ENCODE measurements at places on chromosomes 1 and 21. TPM values are rescaled to one million over a fixed set of nuclear protein-coding genes. Genes with fewer than 3 reads are reported as not detected.

DNA sequence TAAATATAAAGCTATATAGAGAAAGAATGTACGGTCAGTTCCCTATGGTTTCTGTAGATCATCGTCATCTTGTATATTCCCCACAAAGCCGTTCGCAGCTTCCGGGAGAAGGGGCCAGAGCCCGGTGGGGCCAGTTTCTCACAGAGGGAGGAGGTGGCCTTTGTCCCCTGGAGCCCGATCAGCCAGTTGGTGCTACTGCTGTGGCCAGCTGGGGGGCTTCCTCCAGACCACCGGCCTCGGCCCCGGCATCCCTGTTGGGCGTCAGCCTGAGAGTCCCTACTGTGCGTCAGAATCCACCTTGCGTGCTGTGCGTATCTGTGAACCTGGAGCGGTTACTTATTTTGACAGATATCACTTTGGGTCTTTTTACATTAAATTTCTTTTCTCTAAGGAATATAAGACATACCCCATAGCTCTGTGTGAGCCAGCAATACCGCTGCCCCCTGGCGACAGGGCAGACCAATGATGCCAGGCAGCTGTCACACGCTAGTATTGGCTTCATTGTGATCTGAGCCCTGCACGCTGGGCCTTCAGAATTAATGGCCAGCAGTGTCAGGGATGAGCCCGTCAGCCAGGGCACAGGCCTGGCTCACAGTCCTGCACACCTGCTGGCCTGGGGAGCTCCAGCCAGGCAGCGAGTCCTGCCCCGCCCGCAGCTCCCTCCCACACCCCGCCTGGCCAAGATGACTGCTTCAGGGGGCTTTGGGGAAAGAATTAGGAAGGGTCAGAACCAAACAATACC, 145.9 kb downstream of the PGBD5 start:
- no peaks in the 10 kb centered on the region for H3K4me1 ChIP-seq
- no peaks in the 10 kb centered on the region for H3K27me3 ChIP-seq
- H3K36me3 ChIP-seq, result peaks cover 13% of the 10 kb centered on the region
- H3K27ac ChIP-seq, result no peak overlapping the region
- H3K4me3 ChIP-seq, result no peak overlapping the region

ANKRD65 gene
- not detected for total RNA-seq

GRCh38 chr1:44641126-44642102, 32.9 kb downstream of the TMEM53 start:
- H3K27ac ChIP-seq, result no peak overlapping the region
- no peak for DNase-seq
- no peak overlapping the region for H3K4me3 ChIP-seq
- H3K27me3 ChIP-seq, result no peaks in the 10 kb centered on the region
- peaks cover 43% of the 10 kb centered on the region for H3K36me3 ChIP-seq

DNA sequence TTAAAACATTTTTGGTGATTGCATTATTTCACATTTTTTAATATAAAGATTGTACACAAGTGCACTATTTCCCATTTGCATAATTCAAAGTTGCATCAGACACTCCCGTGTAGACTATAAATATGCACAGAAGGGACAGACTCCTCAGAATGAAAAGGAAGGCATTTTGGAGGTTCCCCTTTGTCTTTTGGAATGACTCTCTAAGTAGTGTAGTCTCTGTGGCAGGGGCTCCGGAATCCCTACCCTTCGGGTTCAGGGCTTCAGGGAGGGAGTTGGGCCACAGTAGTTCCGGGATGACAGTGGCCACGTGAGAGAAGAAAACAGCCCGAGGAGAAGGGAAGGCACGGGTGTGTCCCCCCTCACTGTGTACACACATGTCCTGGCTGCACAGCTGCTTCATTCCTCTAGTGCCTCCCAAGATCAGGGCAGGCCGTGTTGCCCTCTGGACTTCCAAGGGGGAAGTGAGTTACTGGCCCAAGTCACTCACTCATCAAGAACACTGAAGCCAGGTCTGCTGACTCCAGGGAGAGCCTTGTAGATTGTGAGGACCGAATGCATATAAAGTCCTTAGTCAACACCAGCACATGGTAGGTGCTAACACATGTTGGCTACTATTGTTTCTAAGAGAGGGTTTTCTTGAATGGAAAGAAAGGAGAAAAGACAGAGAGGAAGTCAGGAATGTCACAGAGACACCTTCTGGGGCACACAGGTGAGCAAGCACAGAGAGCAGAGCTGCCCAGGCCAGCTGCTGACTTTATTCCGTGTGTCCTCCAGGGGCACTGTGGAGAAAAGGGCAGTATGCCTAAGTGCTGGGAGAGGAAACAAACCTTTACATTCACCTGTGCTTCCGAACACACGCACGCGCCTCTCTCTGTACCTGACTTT, 39.8 kb downstream of the LHX4 start:
- H3K27ac ChIP-seq, result no peak overlapping the region
- peaks cover 4% of the 10 kb centered on the region for H3K27me3 ChIP-seq
- no peak overlapping the region for H3K4me3 ChIP-seq
- peaks cover 13% of the 10 kb centered on the region for H3K4me1 ChIP-seq

SYDE2 gene
- 8.3 TPM for total RNA-seq

INTS7 gene
- total RNA-seq, result 35.3 TPM

DNA sequence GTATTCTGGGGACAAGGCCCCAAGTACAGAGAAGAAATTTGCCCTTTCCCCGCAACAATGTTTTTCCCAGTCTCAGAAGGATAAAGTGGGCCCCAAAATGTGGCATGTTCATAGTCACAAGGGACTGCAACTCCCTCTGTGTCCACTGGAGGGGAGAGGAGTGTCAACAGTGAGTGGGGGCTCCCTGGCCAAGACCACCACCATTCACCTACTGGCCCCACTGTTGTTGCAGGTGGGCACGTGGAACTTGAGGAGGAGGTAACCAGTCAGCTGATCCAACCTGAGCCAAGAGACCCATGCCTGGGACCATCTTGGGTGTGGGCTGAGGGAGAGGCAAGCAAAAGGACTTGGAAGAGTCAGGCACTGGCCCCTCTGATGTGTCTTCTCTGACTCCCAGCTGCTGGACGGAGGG, 777 bp downstream of the NUDT17 start:
- DNase-seq, result peak; percentile 48
- H3K4me3 ChIP-seq, result no peak overlapping the region
- H3K27me3 ChIP-seq, result no peaks in the 10 kb centered on the region
- no peak overlapping the region for H3K27ac ChIP-seq
- peaks cover 10% of the 10 kb centered on the region for H3K4me1 ChIP-seq
- peaks cover 14% of the 10 kb centered on the region for H3K36me3 ChIP-seq

- peak overlapping the region; percentile 57 for H3K27ac ChIP-seq
- peaks cover 43% of the 10 kb centered on the region for H3K4me1 ChIP-seq
- H3K36me3 ChIP-seq, result no peaks in the 10 kb centered on the region
- H3K27me3 ChIP-seq, result no peaks in the 10 kb centered on the region
- H3K4me3 ChIP-seq, result no peak overlapping the region
Measured at GRCh38 chr1:109564194-109564878, 15.9 kb downstream of the GNAI3 start.

GRCh38 chr1:76782809-76783208, 84.5 kb upstream of the ST6GALNAC5 start:
- H3K4me3 ChIP-seq, result no peak overlapping the region
- H3K36me3 ChIP-seq, result no peaks in the 10 kb centered on the region
- no peaks in the 10 kb centered on the region for H3K4me1 ChIP-seq
- H3K27ac ChIP-seq, result no peak overlapping the region

OVAAL gene
- not detected for total RNA-seq

DNA sequence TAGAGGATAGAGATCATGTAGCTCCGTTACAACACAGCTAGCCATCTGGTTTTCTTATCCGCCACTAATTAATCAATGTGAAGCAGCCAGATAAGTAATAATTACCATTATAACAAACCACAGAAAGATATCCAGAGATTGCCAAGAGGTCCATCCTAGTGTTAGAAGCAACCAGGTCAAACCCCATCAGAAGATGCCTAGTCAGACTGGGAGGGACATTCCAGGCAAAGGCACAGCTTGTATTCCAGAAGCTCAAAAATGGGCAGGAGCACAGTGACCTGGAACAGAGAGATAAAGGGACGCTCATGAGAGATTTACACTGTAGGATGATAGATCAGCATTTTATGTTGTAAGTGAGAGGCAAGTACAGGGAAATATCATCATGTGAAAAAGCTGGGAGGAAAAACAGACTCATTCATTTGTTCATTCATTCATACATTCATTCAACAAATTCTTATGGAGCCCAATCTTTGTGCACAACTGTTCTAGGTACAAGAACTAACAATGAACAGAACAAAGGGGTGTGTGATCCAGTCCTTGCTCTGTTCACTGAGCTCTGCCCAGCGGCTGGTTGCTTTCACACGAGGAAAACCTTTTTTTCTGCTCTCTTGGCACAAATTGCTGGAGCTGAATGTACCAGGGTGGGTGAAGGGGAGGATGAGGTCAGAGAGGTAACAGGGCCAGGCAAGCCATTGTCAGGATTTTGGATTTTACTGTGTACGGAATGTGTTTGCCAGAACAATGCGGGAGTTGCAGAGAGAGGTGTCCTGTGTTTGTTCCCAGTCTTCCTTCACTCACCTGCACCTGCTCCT, 240.8 kb upstream of the FGGY start:
- H3K4me1 ChIP-seq, result peaks cover 16% of the 10 kb centered on the region
- H3K27ac ChIP-seq, result no peak overlapping the region
- H3K36me3 ChIP-seq, result no peaks in the 10 kb centered on the region
- no peak for DNase-seq
- H3K4me3 ChIP-seq, result no peak overlapping the region

- no peak for DNase-seq
- no peaks in the 10 kb centered on the region for H3K27me3 ChIP-seq
- no peak overlapping the region for H3K27ac ChIP-seq
- no peak overlapping the region for H3K4me3 ChIP-seq
- H3K36me3 ChIP-seq, result no peaks in the 10 kb centered on the region
Measured at GRCh38 chr1:30749691-30750583, 7.6 kb downstream of the LAPTM5 start.

DNA sequence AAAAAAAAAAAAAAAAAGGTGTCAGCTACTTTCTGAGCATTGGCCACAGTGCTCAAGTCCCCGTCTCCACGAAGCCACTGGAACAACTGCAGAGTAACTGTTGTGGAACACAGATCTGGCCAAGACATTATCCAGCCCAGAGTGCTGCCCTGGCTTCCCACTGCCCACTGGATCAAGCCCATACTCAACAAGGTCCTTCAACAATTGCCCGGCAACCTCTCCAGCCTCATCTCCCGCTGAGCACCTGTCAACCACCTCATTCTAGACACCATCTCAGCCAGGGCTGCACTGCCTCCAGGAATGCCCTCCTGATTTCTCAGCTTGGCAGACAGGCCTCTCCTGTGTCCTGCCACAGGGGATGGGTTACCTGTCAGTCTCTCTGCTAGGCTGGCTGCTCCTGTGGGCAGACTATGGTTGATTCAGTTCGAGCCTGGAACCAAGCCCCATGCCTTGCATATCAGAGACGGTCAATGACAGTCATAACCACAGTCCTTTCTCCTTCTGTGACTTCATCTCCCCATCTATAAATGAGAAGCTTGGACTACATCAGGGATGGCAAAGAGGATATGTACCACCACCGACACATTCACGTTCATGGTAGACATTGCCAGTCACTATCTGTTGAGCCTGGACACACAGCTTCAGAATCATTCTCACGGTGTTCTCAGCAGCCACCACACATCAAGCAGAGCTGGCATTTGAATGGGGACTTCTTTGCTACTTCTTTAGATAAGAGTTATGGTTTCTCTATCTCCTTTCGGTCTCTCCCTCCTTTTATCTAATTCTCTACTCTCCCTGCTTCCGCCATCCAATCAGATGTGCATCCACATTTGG, 76.9 kb downstream of the MRPL37 start:
- no peaks in the 10 kb centered on the region for H3K36me3 ChIP-seq
- no peak overlapping the region for H3K27ac ChIP-seq

DNA sequence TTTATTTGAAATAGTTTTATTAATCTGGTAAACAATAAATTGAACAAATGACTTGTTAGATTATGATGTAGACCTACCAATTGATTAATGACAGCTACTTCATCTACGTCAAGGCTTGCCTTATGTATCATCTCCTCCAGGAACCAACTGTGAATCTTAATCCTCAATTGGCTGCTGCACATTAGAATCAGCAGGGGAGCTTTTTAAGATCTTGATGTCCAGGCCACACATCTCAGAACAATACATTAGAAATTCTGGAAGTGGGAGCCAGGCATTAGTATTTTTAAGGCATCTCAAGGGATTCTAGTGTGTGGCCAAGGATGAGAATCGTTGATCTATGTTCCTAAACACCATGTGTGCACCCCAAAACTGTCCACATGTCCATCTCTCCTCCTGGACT, 52.0 kb upstream of the LYPLAL1 start:
- H3K4me1 ChIP-seq, result no peaks in the 10 kb centered on the region
- no peaks in the 10 kb centered on the region for H3K36me3 ChIP-seq
- H3K4me3 ChIP-seq, result no peak overlapping the region
- no peak for DNase-seq
- H3K27me3 ChIP-seq, result no peaks in the 10 kb centered on the region

DNA sequence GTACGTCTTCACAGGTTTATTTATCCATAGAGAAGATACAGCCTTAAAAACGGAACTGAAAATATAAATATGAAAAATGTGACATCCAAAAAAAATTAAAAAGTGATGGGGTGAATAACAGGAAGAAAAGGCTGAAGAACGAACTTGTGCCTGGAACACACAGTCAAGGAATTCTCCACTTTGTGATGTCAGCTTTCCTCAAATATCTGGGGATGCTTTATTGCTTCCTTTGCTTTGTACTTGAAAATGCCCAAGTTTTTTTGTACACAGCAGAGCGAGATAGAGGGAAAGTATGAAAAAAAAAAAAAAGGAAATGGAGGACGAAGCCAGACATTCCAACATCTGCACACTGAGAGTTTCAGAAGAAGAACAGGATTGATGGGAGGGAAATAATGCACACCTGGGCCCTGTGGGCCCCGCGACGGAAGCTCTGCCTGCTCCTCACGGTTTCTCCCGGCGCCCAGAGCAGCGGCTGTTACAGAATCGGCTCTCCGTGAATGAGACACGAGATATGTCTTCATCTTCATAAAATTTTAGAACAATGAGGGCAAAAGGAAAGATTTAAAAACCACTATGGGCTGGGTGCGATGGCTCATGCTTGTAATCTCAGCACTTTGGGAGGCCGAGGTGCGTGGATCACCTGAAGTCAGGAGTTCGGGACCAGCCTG, 10.0 kb upstream of the LRRC3 start:
- H3K27me3 ChIP-seq, result peaks cover 82% of the 10 kb centered on the region
- H3K4me1 ChIP-seq, result no peaks in the 10 kb centered on the region
- H3K27ac ChIP-seq, result no peak overlapping the region
- H3K4me3 ChIP-seq, result no peak overlapping the region
- H3K36me3 ChIP-seq, result no peaks in the 10 kb centered on the region

- no peaks in the 10 kb centered on the region for H3K27me3 ChIP-seq
- no peak overlapping the region for H3K27ac ChIP-seq
- H3K4me3 ChIP-seq, result no peak overlapping the region
- no peaks in the 10 kb centered on the region for H3K36me3 ChIP-seq
Measured at GRCh38 chr1:166489670-166490436, 323.1 kb upstream of the FAM78B start.

FOXD2 gene
- 0.68 TPM for total RNA-seq

FBLIM1 gene
- total RNA-seq, result 25.6 TPM

- DNase-seq, result no peak
- no peak overlapping the region for H3K27ac ChIP-seq
- H3K4me1 ChIP-seq, result peaks cover 34% of the 10 kb centered on the region
- H3K4me3 ChIP-seq, result no peak overlapping the region
- H3K27me3 ChIP-seq, result no peaks in the 10 kb centered on the region
Measured at GRCh38 chr1:151309811-151310323, 17.3 kb downstream of the PI4KB start.

All from Calu3 (cell line).